ENCODE measurements at places on chromosomes 2 and 18.

DNA sequence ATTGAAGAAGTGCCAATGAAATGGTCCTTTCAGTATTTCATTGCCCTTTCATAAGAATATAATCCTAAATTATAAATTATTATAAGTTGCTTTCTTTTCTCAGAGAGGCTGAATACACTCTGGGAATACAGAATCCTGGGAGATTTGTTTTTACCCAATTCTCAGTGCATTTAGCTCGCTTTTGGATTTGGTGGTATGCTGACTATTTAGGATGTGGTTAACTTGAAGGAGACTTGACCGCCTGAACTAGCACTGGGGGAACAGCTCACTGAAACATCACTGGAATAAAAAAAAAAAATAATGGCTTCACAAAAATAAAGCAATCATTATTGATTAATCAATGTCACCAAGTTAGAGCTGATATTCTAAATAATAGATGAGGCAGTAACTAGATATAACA is 10.2 kb downstream of the TNFAIP6 start:
- no peak for DNase-seq

GRCh38 chr2:135909976-135910375 is 33.7 kb upstream of the MCM6 start:
- no peak for DNase-seq

- no peak for DNase-seq
Measured at GRCh38 chr2:170143045-170143717, 34.8 kb upstream of the MYO3B start.

DNA sequence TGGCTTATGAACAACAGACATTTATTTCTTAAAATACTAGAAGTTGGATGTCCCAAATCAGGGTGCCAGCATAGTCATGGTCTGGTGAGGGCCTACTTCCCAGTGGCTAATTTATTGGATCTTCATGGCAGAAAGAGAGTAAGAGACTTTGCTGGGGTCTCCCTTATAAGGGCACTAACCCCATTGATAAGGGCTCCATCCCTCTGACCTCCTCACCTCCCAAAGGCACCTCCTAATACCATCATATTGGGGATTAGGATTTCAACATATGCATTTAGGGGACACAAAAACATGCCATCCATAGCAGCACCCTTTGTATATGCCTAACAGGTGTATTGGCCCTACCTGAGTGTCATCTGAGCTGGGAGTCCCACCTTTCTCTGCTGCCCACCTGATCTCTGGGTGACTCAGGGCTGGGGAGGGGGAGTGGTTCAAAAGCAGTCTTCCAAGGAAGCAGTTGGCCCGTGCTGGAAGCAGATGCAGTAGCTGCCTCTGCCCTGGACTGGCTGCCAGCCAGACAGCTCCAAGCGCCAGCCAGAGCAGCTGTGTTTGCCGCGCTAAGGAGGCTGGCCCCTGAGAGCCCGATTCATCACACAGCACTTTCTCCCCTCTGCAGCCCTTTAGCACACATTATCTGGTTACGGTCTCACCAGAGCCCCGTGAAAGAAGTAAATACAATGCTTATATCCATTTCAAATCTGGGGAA is 84.6 kb downstream of the SMAD7 start:
- peak; percentile 76 for DNase-seq

DNA sequence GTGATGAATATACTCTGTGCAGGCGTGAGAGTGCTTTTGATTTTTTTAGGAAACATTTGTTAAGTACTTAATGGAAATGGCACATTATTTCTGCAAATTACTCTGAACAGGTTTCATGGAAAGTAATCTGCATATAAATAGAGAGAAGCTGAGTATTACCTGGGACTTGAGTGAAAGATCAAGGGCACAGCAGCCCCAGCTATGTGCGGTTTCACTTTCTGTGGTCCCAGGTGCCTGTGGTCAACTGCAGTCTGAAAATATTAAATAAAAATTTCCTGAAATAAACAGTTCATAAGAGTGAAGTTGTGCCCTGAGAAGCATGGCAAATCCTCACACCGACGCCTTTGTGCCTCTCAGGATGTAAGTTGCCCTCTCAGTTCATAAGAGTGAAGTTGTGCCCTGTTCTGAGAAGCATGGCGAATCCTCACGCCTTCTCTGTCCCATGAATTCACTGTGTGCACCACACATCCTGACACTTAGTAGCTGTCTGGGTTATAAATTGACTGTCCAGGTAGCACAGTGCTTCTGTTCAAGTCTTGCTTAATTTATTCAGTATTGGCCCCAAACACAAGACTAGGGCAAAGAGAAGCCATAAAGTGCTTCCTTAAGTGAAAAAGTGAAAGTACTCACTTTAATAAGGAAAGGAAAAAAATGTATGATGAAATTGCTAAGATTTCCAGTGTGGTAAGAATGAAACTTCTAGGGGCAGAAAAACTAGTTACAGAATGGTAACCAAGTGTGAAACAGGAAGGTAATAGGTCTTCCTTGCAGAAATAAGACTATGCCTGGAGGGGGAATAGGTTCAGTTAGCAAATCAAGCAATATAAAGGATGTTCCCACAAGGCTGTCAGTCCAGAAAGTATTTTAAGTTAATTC is 4.3 kb upstream of the SNTG2 start:
- DNase-seq, result no peak

GRCh38 chr18:50277942-50278341 is 3.4 kb downstream of the MBD1 start:
- no peak for DNase-seq

GRCh38 chr2:37779139-37779538 is 107.7 kb upstream of the CDC42EP3 start:
- no peak for DNase-seq

DNA sequence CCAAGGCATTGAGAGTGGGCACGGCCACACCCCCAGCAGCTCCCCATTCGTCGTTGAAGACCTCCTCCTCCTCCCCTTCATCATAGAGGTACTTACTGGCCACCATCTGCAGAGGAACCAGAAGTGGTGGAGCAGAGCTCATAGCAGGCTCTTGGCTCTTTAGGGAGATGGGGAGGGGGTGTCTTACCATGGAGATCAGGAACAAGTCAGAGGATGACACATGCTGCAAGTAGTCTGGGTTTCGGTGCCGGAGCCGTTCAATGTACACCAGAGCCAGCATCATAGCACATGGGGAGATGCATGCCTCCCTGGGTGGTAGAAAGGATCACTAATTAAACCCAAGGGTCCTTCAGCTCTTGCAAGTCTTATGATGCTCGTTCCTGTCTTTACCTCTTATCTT is 1.9 kb downstream of the CNPPD1 start:
- no peak for DNase-seq

DNA sequence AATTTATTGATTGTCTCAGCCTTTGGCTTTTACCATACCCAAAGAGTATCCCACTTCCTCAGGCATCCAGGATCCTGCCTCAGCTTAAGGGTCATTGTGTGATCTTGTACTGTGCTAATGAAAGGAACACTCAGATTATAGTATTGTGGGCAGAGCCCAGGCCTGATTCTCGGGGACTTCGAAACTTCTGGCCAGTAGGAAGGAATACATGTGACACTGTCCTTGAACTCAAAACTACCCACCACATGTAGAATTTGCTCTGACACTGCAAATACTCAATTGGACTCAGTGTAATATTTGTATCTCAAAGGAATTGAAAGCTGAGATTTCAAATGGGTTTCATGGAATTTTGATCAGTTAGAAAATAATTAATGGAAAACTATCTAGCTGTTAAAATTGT is 15.9 kb downstream of the DIS3L2 start:
- DNase-seq, result no peak

- no peak for DNase-seq
Measured at GRCh38 chr2:172639823-172640222, 83.9 kb downstream of the PDK1 start.

DNA sequence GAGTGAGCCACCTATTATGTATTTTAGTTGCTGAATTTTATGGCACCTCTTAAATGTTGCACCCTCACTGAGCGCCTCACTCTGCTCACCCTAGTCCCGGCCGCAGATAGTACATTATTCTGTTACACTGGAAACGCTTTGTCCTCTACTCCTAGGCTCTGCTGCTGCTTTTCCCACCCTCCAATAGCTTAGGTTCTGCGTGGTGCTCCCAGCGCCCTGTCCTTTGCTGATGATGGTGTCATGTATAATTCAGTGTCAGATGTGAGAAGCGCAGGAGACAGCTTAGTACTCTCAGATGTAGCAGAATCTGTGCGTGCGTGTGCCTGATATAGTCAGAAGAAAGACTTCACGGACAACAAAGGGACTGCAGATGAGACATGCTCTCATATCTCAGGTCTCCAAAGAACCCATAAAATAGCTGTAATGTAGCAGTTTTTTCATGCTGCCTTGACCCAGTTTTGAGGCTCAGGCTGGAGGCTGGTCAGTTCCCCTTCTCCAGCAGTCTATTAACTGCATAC is 1.4 kb upstream of the REEP1 start:
- DNase-seq, result no peak

- DNase-seq, result no peak
Measured at GRCh38 chr2:240465765-240466578, 30.5 kb downstream of the GPC1 start.

- peak; percentile 56 for DNase-seq
Measured at GRCh38 chr18:11994703-11995444, 13.6 kb downstream of the IMPA2 start.

- DNase-seq, result no peak
Measured at GRCh38 chr18:30487962-30488361, 554.6 kb downstream of the DSC3 start.

GRCh38 chr2:166960702-166961270 is 72.5 kb downstream of the XIRP2 start:
- no peak for DNase-seq

DNA sequence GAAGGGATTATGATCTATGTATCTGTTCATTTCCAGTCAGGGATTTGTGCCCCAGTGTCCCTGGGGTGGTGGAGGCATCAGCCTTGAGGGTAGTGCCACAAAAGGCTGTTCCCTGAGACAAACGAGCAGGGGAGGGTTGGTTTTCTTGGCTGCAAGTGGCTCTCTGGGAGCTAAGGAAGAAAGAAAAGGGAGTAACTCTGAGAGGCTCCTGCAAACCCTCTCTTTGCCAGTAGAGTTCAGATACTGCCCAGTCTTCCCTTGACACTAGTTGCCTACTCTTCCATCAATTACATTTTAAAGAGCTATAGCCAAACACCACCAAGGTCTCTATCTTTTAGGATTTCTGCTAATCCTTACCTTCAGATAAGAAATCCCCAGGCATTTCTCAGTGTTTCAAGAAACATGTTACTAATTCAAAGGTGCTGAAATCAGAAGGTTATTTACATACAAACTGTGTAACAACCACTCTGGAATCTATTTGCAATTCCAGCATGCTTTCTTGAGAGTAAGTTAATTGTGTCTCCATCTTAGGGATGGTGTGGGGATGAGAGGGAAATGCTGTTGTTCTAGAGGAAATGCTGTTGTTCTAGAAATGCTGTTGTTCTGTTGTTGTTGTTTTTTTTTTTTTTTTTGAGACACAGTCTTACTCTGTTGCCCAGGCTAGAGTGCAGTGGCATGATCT is 18.7 kb upstream of the KCTD1 start:
- no peak for DNase-seq

DNA sequence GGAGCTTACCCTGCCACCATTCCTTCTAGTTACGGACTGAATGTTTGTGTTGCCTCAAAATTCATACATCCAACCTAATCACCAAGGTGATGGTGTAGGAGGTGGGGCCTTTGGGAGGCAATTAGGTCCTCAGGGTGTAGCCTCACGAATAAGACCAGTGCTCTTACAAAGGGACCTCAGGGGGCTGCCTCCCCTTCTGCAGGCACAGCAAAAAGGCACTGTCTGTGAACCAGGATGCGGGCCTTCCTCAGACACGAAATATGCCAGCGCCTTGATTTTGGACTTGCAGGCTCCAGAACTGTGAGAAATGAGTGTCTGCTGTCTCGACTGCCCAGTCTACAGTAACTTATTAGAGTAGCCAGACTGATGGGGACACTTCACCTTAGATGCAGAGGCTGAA is 150.4 kb upstream of the HDAC4 start:
- no peak for DNase-seq

DNA sequence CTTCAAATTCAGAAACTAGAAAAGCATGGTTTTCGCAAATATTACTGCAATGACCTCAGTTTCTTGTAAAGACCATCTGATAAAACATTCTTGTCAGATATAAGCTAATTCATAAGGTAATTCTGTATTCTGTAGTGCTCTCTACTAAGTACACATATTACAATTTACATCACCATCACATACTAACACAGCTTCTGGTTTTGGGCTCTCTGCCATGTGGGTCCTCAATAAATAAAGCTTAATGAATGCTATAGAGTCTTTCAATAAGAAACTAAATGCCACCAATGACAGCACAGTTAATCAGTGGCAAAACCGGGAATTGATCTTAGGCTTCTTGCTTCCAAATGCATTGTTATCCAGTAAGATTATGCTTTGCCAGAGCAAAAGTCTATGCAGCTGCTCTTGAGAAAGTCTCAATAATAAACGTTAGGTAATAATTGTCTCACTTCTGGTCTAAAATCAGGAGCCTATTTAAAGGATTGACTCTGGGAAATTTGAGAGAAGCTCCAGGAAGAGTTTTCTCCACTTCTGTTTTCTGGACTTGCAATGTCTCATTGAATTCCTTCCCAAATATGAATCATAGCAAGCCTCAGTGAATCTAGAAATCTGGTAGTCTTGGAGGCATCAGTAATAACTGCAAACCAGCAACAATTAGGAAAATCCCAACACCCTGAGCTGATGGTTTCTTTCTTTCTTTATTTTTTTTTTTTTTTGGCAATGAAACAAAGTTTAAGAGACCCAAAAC is 67.9 kb upstream of the RAPGEF4 start:
- DNase-seq, result no peak

DNA sequence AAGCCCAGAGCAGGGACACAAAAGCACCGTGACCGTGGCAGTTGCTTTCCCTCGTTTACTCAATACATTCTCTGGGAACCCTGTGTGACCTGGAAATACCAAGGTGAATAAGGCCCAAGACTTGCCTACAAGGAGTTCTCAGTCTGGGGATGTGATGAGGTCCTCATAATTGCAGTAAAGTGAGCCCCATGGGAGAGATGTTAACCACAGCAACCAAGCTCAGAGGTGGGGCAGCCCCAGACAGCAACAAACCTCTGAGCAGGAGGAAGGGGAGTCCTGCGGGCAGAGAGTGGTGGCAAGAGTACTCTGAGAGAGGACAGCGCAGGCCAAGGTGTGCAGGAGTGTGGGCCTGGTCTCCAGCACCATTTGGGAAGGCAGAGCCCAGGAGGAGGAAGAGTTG is 91.6 kb downstream of the TTC32 start:
- no peak for DNase-seq

- DNase-seq, result peak; percentile 86
Measured at GRCh38 chr2:107809835-107810234, 16.9 kb upstream of the RGPD4 start.

- DNase-seq, result no peak
Measured at GRCh38 chr2:232543491-232543890, 4.0 kb downstream of the CHRNG start.

- peak; percentile 26 for DNase-seq
Measured at GRCh38 chr18:56702946-56703345, 51.8 kb downstream of the WDR7 start.

DNA sequence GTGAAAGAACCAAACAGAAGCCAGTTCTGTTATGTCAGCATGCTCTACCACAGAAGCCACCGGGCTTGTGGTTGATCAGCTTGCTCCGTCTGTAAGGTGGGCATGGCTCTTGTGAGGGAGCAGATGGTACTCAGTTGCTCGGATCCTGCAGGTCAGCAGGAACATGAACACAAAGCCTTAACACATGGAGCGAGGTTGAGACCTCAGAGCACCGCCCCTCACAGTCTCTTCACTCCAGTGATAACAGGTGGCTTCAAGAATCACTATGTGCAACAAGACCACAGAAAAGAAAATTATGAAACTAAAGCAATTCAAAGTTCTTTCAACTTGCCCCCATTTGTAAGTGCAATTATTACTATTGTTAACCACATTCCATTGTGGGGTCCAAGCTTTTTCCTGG is 72.1 kb downstream of the OSBPL6 start:
- no peak for DNase-seq

- DNase-seq, result no peak
Measured at GRCh38 chr2:144519934-144520731, at the start of gene ZEB2. ZEB2 (minus strand) TSS chr2:144520119; CDS start chr2:144517350, 2,769 bp downstream.
